ENCODE measurements at places on chromosomes 3 and 15.

- DNase-seq, result no peak
Observed at GRCh38 chr15:95594496-95594895, 736.0 kb upstream of the NR2F2 start.

- no peak for DNase-seq
Observed at GRCh38 chr3:12229896-12230295, 59.0 kb upstream of the PPARG start.

- DNase-seq, result no peak
Observed at GRCh38 chr3:179671309-179671708, 18.5 kb downstream of the USP13 start.

DNA sequence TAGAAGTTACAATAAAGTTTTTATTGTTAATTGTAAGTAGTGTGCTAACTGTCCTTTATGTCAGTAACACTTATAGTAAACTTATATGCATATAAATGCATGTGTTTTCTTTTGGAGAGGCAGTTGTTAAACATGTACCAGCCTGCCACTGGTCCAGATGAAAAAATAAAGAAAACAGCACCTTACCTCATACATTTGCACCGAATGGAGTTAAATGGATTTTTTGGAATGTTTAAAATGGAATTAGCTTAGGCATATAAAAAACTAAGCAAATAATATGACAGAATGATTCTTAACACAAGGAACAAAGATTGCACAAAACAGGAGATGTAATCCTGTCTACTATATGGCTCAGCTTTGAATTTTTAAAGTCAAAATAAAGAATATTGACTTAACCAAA is 50.2 kb upstream of the ALDH1A3 start:
- DNase-seq, result no peak

DNA sequence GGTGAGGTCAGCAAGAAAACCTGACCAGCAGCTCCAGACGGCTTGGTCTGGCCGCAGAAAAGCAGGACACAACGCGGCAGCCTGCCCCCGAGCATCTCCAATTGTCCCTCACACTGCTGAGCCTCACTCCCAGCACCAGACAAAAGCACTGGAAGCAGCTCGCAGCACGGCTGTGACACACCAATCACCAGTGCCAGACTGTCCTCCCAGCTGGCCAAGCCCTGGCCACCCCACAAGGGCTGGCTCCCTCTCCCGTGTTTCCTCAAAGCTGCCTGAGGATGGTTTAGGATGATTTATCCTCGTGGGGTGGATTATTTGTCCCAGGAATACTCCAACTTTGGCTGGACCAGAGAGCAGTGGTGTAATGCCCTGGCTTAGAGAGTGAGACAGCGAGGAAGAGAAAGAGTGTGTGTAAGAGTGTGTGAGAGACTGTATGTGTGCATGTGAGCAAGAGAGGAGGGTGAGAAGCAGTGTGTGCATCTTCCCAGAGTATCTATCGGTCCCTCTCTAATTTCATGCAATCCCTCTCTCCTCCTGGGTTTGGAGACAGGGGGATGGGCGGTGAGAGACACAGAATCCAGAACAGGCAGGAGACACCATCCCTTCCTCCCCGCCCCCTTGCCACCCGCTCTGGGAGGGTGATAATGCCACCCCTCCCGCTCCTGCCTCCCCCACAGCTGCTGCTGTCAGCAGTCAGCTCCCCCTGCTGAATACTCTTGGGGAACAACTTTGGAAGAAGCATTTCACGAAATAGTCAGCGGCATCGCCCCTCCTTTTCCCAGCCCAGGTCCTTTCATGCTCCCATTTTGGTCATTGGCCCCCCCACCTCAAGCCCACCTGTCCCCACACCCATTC is 34.2 kb downstream of the SEMA5B start:
- no peak for DNase-seq
